GOT3 (cell line): ENCODE measurements at places on chromosomes 11 and 22.

DNA sequence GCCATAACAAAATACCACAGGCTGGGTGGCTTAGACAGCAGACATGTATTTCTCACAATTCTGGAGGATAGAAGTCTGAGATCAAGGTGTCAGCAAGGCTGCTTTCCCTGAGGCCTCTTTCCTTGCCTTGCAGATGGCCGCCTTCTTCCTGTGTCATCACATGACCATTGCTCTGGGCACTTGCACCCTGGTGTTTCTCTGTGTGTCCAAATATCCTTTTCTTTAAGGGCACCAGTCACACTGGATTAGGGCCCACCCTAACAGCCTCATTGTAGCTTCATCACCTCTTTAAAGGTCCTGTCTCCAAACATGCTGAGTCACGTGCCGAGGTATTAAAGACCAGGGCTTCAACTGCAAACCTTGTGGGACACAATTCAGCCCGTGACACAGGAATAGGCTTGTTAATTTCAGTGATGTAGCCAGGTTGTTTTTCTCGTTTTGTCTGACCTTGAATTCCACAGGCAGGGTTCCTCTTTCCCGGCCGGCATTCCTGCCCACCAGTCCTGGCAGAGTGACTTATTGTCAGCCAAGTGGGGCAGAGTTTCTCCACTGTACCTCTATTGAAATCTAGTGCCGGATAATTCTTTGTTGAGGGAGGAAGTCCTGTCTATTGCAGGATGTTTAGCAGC is 100.1 kb downstream of the KCNQ1OT1 start:
- no peak for DNase-seq

GRCh38 chr11:85628771-85629341 is 463 bp downstream of the TMEM126B start:
- DNase-seq: no peak

GRCh38 chr11:41779401-41779960 is 320.0 kb upstream of the LRRC4C start:
- no peak for DNase-seq

- DNase-seq: no peak
Observed at GRCh38 chr11:70060611-70061293, 17.4 kb upstream of the ANO1 start.

- no peak for DNase-seq
Observed at GRCh38 chr11:12066799-12067508, 43.4 kb upstream of the MICAL2 start.

DNA sequence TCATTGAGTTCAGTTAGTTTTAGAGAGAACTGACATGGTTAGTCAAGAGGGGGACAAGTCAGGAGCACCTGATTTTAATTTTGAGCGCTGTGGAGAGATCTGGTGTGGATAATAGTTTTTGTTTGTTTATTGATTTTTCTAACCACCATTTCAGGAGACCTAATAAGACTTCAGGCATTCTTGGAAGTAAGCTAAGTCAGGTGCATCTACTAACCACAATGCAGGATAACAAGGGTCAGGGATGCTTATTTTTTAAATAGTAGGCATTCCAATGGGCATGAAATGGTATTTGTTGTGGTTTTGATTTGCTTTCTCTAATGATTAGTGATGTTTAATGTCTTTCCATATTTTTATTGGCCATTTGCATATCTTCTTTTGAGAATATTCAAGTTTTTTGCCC is 212.1 kb downstream of the NAV2 start:
- DNase-seq: no peak

- DNase-seq: no peak
Observed at GRCh38 chr11:129278586-129279319, 86.6 kb upstream of the ARHGAP32 start.

- DNase-seq: no peak
Observed at GRCh38 chr11:19216021-19216420, 14.2 kb upstream of the CSRP3 start.
